Mesenchymal stem cell (in vitro differentiated cells and primary cell): ENCODE measurements at places on chromosomes 4 and X.

GRCh38 chrX:10167573-10167972 lies 10.8 kb downstream of the CLCN4 start:
- DNase-seq, result no peak

DNA sequence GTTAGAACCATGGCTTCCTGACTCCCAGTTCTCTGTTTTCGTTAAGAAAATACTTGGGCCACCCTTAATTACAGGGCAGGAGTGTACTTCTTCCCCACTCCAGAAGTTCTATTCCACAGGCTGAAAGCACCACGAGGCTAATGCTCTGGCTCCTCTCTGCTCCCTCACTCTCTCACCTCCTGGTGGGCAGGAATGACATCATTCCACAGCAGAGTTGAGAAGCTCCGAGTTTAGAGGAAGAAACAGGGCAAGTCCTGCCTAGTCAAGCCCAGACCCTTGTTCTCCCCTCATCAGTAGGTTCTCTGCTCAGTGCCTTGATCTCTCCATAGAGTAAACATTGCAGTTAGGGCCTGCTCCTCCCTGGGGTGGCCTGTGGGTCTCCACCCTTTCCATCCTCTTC lies 343.8 kb upstream of the CLNK start:
- DNase-seq, result no peak

DNA sequence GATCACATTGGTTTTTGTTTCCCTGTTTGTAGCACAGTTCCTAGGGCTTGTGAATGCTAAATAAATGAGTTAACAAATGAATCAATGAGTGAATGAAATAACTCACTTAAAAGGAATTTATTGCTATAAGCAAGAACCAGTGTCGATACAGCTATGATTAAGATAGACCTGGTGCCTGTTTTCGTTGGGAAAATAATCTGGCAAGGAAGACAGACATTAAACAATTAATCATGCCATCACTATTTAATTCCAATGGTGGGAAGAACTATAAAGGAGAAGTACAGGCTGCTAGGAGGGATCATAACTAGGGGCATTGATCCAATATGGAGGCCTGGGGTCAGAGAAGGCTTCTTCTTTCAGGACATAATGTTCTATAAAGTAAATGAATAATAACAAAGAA lies 4.5 kb upstream of the CBR4 start:
- no peak for DNase-seq

GRCh38 chr4:112731715-112732114 lies 94.8 kb downstream of the LARP7 start:
- DNase-seq, result no peak

GRCh38 chrX:53695946-53696549 lies 9.5 kb upstream of the HUWE1 start:
- no peak for DNase-seq

DNA sequence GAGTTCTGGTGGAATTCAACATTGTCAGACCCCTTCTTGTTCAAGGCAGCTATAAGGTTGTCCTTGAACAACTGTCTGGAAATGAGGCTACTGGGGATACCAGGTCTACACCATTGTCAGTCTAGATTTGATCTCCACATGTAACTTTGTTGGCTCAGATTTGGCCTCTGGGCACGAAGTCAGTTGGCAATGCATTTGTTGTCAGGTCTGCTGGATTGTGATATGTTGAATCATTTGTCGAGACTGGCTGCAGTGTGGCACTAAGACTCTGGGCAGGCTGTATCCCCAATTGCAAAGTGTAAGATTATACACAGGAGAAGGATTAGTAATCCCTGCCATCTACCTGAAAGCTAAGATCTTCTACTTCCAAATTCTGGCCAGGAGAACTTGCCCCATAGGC lies 26.5 kb downstream of the ZNF81 start:
- DNase-seq, result no peak

DNA sequence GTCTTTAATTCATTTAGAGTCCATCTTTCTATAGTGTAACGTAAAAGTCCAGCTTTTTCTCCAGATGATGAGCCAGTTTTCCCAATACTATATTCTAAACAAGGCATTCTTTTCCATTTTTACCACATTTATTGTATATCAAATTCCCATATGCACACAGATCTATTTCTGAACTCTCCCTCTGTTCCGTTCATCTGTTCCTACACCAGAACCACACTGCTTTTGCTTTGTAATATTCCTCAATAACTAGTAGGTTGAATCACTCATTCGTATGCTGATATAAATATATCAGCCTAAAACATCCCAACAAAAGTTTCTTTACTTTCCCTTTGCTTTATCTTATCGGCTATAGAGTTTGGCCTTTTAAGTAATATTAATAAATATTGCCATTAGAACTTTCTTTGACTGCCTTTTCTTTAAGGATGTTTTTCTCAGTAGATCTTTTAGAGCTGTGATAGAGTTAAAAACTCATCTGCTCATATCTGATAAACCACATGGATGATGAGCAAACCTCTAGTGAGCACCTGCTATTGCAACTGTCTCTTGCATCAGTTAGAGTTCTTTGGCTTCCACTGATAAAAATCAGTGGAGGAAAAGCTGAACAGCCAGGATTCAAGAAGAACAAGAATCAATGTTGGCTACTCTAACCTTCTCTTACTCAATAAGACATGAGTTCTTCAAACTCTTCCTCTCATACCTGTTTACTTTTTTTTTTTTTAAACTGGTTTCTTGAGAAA lies 13.1 kb upstream of the RPL34 start:
- DNase-seq, result no peak
